ENCODE measurements at places on chromosomes 11 and 22.

DNA sequence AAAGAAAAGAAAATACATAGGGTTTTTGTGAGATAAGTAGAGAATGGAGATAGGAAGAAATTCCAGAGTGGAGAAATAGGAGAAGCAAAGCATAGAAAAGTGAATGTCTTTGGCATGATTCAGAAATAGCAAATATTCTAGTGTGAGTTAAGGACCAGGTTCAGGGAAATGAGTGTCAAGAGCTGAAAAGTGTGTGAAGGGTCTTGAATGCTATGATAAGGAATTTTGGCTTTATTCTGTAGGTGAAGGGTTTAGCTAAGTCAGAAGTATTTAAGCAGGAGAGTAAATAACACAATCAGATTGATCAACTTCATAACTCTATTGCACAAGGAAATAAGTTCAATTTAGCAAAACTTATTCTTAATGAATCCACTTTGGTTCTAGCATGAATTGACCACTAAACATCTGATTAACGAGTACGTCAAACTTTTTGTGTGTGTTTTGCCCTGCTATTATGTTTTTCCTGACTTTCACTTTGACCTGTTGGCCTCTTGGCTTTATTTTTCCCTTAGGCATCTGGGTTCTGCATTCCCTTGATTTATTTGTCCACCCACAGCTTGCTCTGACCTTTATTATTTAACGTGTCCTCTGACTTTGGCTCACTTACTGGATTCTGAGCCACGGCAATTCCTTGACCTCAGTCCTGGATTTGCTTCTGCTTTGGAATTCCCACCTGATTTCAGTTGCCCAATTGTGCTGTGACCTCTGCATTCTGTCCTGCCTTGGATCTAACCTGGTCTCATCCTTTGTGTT lies 11.9 kb upstream of the TMEM218 start:
- DNase-seq: no peak

DNA sequence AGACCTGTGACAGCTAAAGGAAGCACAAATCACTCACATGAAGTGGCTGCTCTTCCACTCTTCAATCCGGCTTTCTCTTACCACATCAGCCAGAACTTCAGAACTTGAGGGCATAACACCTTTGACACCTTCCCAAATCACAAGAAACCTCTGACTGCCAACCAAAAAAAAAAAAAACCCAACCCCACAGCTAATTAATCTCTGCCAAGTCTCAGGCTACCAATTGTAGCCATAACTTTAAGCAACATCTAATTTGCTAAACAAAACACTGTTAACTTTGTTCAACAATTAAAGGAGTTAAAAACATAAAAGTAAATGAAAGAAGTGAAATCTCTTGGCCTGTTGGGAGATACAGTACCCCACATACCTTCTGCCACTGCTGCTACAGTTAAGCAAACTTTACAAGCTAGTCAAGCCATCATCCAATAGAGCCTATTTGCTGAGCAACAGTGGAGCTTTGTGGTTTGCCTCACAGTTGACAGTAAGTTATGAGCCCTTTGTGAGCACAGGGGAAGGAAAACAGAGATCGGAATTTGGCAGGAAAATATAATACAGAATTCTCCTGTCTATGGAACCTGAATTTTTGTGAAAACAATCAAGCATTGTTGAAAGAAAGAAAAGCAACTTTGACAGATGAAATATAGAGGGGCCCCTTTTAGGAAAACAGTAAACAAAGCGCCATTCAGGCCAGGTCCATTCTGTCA lies at the start of gene SOX6:
Gene SOX6 (minus strand): TSS at position 490 of the 704 bp plus-strand sequence. CDS start 15,298 bp downstream, outside the sequence.
- no peak for DNase-seq

- no peak for DNase-seq
Observed at GRCh38 chr11:79122759-79123158, 318.1 kb downstream of the TENM4 start.

DNA sequence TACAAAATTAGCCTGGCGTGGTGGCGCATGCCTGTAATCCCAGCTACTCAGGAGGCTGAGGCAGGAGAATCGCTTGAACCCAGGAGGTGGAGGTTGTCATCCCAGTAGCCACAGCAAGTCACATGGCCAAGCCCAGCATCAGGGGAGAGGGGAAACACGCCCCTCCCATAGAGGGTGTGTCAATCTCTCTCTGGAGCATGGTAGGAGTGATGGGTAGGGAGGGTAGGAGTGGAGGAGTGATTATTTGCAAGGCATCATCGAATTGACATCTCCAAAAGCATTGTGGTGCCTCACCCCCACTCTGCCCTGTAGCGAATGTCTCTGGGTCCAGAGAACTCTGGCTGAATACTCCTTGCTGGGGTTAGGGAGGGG lies 6.1 kb upstream of the SSTR3 start:
- no peak for DNase-seq

DNA sequence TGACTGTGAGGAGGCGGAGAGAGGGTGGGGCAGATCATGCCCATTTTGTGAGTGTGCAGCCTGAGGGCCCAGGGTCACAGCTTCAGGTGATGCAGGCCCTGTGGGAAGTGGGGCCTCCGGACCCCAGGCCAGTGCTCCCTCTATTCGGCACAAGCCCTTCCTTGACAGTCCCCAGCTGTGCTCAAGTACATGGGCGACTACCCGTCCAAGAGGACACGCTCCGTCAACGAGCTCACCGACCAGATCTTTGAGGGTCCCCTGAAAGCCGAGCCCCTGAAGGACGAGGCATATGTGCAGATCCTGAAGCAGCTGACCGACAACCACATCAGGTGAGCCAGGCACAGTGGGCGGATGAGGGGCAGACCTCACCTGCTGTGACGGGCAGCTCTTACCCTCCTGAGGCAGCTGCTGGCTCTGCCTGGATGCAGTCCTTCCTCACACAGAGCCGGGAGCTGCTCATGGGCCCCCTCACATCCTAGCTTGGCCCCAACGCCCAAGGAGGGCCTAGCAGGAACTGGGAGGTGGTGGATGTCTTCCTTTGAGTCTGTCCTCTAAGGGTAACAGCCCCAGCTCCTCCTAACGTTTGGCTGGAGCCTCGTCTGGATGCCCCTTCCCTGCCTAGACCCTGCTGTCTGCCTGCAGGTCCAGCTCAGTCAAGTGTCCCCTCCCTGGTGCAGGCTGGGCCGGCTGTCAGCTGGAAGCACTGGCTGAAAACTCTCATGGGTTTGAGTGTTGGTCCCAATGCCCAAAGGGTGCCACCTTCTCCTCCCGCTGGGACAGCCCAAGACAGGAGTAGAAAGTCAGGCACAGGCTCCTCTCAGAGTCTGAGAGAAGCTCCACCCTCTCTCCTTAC lies 76.1 kb downstream of the MYO7A start:
- no peak for DNase-seq

- no peak for DNase-seq
Observed at GRCh38 chr11:106133529-106133928, 56.1 kb downstream of the AASDHPPT start.

DNA sequence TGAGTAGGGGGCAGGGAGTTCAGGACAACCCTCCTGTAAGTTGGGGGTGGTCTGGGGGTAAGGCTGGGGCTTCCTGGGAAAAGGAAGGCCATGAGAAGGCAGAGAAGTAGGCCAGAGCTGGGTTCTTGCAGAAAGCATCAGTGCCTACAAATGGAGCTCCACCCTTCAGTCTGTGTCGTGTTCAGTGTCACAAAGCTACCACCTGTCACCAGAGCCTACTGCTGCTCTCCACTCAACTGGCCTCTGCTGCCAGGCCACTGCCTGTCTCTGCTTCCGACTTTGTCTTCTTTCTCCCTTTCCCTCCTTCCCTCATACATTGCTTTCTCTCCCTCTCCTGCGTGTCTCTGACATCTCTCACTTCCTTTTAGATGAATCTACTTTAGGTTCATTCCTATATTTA lies 3.4 kb upstream of the WBP2NL start:
- DNase-seq: no peak

- DNase-seq: no peak
Observed at GRCh38 chr11:43579171-43579918, 101.2 kb upstream of the HSD17B12 start.

DNA sequence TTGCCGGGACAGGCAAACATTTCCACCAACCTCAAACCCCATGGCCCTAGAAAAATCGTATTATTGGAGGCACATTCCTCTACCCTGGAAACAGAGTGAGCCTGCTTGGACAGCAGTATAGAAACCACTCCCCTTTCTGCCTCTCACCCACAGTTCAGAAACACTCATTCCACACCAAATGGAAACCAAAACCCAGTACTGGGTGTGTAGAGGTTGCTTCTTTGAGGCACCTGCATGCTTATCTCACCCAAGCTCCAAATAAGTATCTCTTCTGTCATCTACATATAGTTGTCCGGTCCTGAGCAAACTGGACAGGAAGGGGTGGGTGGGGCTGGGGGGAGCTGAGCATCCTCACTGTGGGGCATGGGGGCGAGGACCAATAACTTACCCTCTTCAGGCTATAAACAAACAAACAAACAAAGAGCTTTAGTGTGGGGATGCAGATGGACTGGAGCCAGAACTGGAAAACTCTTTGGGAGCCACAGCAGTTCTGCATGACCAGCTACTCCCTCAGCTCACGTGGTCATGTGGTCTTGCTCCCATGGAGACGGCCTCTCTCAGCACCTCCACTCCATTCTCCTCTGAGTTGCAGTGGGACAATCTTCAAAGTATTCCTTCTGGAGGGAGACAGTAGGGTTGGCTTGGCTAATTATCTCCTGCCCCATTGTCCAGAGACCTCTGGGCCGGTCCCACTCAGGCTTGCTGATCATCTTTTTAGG lies 1.0 kb upstream of the PLAAT2 start:
- DNase-seq: no peak
